Effector memory CD4-positive, alpha-beta T cell (primary cell): ENCODE measurements at places on chromosomes 6 and 20.
A peak's percentile ranks its signal among the peaks of the same experiment; 100 is the strongest.

GRCh38 chr6:23526526-23526925, 599.5 kb upstream of the NRSN1 start:
- no peaks in the 10 kb centered on the region for H3K36me3 ChIP-seq
- no peak overlapping the region for H3K27ac ChIP-seq
- H3K27me3 ChIP-seq, result no peaks in the 10 kb centered on the region
- H3K4me3 ChIP-seq, result no peak overlapping the region
- DNase-seq, result no peak
- no peaks in the 10 kb centered on the region for H3K4me1 ChIP-seq

DNA sequence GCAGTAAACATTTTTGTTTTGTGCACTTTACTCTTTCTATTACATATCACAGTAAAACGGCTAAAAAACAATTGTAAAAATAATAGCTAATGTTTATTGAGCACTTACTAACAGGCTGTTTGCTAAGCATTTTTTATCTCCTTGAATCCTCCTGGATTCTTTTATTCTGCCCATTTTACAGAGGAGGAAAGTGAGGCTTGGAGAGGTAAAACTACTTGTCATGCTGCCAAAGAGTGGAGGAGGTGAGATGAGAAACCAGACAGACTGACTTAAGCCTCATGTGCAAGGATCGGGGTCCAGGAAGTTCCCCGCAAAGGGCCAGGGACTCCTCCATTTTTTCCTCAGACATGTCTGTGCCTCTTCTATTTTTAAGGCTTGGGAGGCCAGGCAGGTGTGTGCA, 63.6 kb downstream of the DLGAP4 start:
- no peaks in the 10 kb centered on the region for H3K4me1 ChIP-seq
- no peak overlapping the region for H3K27ac ChIP-seq
- no peaks in the 10 kb centered on the region for H3K27me3 ChIP-seq
- no peaks in the 10 kb centered on the region for H3K36me3 ChIP-seq

- H3K4me3 ChIP-seq, result no peak overlapping the region
- DNase-seq, result no peak
- no peaks in the 10 kb centered on the region for H3K27me3 ChIP-seq
- peaks cover 70% of the 10 kb centered on the region for H3K4me1 ChIP-seq
- peaks cover 14% of the 10 kb centered on the region for H3K36me3 ChIP-seq
Measured at GRCh38 chr6:158810155-158811095, 8.7 kb downstream of the EZR start.

GRCh38 chr6:15106958-15107643, 138.8 kb upstream of the JARID2 start:
- no peaks in the 10 kb centered on the region for H3K4me1 ChIP-seq
- no peak for DNase-seq
- no peaks in the 10 kb centered on the region for H3K27me3 ChIP-seq
- no peaks in the 10 kb centered on the region for H3K36me3 ChIP-seq
- no peak overlapping the region for H3K4me3 ChIP-seq

- H3K4me3 ChIP-seq, result no peak overlapping the region
- no peaks in the 10 kb centered on the region for H3K27me3 ChIP-seq
- H3K27ac ChIP-seq, result no peak overlapping the region
- H3K4me1 ChIP-seq, result no peaks in the 10 kb centered on the region
Measured at GRCh38 chr6:149628875-149629510, 19.5 kb downstream of the KATNA1 start.

- H3K4me3 ChIP-seq, result no peak overlapping the region
- H3K27ac ChIP-seq, result no peak overlapping the region
- H3K27me3 ChIP-seq, result no peaks in the 10 kb centered on the region
Measured at GRCh38 chr20:60713396-60713795, 538.7 kb upstream of the CDH4 start.

- no peak overlapping the region for H3K27ac ChIP-seq
- no peak for DNase-seq
- H3K4me3 ChIP-seq, result no peak overlapping the region
- no peaks in the 10 kb centered on the region for H3K4me1 ChIP-seq
- no peaks in the 10 kb centered on the region for H3K27me3 ChIP-seq
- no peaks in the 10 kb centered on the region for H3K36me3 ChIP-seq
Measured at GRCh38 chr6:105884011-105884410, 202.1 kb upstream of the PRDM1 start.

DNA sequence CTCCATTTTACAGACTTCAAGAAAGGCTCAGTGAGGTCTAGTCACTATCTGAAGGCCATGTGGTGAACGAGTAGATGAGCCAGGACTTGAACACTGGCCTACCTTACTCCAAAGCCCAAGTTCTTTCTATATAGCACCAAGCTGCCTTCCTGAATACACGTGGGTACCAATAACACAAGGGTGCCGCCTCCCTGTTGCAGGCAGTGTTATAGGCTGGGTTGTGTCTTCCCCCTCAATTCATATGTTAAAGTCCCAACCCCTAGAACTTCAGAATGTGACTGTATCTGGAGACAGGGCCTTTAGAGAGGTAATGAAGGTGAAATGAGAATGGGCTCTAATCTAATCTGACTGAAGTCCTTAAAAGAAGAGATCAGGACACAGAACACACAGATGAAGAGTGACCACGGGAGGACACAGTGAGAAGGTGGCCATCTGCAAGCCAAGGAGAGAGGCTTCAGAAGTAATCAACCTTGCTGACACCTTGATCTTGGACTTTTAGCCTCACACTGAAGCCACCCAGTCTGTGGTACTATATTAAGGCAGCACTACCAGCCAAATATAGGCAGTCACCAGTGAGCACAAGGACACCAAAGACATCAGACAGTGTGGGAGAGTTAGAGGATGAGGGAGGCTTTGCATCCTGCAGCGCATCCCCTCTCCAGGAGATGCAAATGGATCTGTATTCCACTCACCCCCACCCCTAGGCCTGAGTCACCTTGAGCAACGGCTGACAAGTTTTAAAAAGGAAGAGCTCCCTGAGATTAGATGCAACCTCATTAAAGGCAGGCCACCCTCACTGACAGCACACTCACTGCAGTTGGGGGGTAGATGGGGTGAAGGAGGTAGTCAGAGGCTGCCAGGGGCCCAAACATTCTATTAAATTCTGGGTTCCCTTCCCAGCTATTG, 40.9 kb upstream of the LYRM2 start:
- DNase-seq, result no peak
- H3K27me3 ChIP-seq, result no peaks in the 10 kb centered on the region
- H3K4me1 ChIP-seq, result no peaks in the 10 kb centered on the region
- no peak overlapping the region for H3K27ac ChIP-seq
- H3K4me3 ChIP-seq, result no peak overlapping the region

DNA sequence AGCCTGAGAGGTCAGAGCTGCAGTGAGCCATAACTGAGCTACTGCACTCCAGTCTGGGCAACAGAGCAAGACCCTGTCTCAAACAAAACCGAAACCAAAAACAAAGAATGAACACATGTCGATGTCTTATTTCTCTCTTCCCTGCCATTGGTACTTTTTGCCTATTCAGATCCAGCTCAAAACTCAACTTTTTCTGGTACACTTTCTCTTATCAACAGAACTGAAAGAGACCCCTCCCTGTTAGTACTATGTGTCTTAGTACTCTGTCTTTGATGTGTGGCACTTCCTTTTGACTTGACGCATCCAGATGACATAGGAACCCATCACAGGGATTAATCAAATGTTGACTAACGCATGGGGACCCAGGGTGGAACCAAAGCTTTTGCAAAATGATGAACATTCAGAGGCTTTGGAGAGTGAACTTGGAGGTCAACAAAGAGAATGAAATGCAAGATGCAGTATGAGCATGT, 44.8 kb downstream of the AKAP12 start:
- H3K27me3 ChIP-seq, result peaks cover 5% of the 10 kb centered on the region
- DNase-seq, result no peak
- H3K36me3 ChIP-seq, result no peaks in the 10 kb centered on the region
- no peak overlapping the region for H3K4me3 ChIP-seq

GRCh38 chr6:163416557-163417253, 2.2 kb downstream of the QKI start:
- peak overlapping the region; percentile 75 for H3K4me3 ChIP-seq
- H3K4me1 ChIP-seq, result peaks cover 3% of the 10 kb centered on the region
- no peaks in the 10 kb centered on the region for H3K36me3 ChIP-seq
- no peaks in the 10 kb centered on the region for H3K27me3 ChIP-seq
- DNase-seq, result no peak

- H3K4me3 ChIP-seq, result no peak overlapping the region
- H3K27me3 ChIP-seq, result no peaks in the 10 kb centered on the region
- H3K27ac ChIP-seq, result no peak overlapping the region
- H3K36me3 ChIP-seq, result no peaks in the 10 kb centered on the region
- no peaks in the 10 kb centered on the region for H3K4me1 ChIP-seq
Measured at GRCh38 chr20:44336086-44336485, 757 bp upstream of the R3HDML start.

GRCh38 chr20:8948442-8949020, 120.4 kb upstream of the PLCB4 start:
- no peak for DNase-seq
- H3K4me1 ChIP-seq, result no peaks in the 10 kb centered on the region
- no peaks in the 10 kb centered on the region for H3K27me3 ChIP-seq
- H3K27ac ChIP-seq, result no peak overlapping the region

DNA sequence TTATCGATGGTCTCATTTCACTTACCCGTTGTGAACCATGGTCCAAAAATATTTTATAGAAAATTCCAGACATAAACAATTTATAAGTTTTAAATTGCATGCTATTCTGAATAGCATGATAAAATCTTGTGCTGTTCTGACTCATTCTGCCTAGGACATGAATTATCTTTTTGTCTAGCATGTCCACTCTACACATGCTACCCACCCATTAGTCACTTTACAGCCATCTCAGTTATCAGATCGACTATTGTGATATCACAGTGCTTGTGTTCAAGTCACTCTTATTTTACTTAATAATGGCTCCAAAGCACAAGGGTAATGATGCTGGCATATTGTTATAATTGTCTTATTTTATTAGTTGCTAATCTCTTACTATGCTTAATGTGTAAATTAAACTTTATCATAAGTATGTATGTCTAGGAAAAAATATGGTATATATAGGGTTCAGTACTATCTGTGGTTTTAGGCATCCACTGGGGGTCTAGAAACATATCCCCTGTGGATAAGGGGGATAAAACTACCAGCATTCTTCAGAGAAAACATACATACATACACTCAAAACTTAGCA, 252.0 kb upstream of the HTR1E start:
- no peaks in the 10 kb centered on the region for H3K4me1 ChIP-seq
- no peak overlapping the region for H3K4me3 ChIP-seq
- no peaks in the 10 kb centered on the region for H3K27me3 ChIP-seq
- no peaks in the 10 kb centered on the region for H3K36me3 ChIP-seq

GRCh38 chr20:56780266-56780665, 151.2 kb downstream of the TFAP2C start:
- no peak overlapping the region for H3K27ac ChIP-seq
- DNase-seq, result no peak
- H3K4me1 ChIP-seq, result no peaks in the 10 kb centered on the region
- no peak overlapping the region for H3K4me3 ChIP-seq
- H3K36me3 ChIP-seq, result no peaks in the 10 kb centered on the region

DNA sequence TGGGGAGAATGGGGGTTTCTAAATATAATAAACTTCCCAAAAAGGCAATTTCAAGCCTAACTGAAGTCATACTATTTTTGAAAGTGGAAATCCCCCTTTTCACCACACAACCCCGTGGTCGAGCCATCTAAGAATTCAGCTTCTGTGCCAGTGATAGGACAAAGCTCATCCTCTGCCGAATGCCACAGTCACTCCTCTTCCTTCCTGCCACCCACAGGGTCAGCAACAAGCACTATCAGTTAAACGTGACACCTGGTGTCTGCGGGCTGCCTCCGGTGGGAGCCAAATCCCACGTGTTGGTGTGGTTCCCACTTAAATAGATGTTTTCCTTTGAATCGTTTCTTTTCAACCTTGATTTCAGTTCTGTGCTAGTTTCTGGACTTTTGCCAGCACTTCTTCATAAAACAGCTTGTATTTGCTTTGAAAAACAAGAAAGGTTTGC, 60.7 kb downstream of the TNFAIP3 start:
- H3K36me3 ChIP-seq, result no peaks in the 10 kb centered on the region
- no peak overlapping the region for H3K4me3 ChIP-seq
- no peaks in the 10 kb centered on the region for H3K27me3 ChIP-seq
- H3K27ac ChIP-seq, result peak overlapping the region; percentile 22
- DNase-seq, result peak; percentile 78

DNA sequence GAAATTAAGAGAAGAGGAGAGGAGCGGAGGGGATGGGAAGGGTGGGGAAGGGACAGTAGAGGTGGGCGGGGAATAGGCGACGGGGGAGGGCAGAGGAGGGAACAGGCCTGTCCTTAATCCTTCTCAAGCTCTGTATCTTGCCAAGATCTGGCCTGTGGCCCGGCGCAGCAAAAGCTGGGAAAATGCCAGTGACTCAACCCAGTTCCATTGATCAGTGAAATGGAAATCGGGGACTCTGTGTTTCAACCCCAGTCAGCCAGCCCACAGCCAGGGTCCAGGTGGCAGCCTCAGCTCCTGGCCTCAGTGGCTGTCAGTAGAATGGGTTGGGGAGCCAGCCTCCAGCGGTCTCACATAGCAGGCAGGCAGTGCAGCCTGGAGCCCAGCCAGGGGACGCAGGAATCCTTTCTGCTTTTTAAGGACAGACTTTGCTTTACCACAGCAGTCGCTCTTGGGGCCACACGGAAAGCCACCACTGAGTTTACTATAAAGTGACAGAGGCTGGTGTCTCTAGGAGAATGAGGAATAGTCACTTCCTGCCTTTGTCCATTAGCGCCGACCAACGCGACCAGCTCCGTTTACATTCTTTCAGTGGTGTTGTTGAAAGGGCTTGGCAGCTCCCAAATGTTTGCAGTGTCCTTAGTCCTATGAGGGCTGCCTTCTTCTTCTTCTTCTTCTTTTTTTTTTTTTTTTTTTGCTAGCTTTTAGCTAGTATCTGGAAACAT, 128.0 kb downstream of the RIN2 start:
- H3K4me1 ChIP-seq, result no peaks in the 10 kb centered on the region
- H3K27me3 ChIP-seq, result no peaks in the 10 kb centered on the region
- H3K36me3 ChIP-seq, result no peaks in the 10 kb centered on the region
- no peak for DNase-seq
- H3K27ac ChIP-seq, result no peak overlapping the region

DNA sequence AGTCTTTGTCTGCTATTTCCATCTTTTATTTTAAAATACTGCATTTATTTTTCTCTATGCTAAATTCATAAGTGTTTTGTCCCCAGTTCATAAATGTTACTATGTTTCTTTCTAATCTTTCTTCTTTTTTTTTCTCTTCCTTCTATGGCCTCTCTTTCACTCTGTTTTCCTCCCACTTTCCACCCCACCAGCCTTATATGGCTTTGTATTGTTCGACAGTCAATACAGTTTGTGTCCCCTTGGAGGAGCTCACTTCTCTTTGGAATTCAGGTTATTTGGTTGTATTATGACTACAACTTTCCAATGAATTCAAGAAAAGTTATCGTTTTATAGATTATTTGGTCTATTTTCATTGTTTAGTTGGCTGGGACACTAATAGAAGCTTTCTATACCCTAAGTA, 393.5 kb downstream of the NKAIN2 start:
- no peak for DNase-seq
- no peak overlapping the region for H3K4me3 ChIP-seq
- H3K27ac ChIP-seq, result no peak overlapping the region
